Esophagus muscularis mucosa (tissue), 4 donors: ENCODE measurements at places on chromosomes 7 and 10.

GRCh38 chr7:125383324-125383723 is 453.7 kb upstream of the POT1 start:
- DNase-seq: no peak
- H3K4me3 ChIP-seq: no peak overlapping the region
- no peak overlapping the region for H3K27ac ChIP-seq
- no peaks in the 10 kb centered on the region for H3K27me3 ChIP-seq

DNA sequence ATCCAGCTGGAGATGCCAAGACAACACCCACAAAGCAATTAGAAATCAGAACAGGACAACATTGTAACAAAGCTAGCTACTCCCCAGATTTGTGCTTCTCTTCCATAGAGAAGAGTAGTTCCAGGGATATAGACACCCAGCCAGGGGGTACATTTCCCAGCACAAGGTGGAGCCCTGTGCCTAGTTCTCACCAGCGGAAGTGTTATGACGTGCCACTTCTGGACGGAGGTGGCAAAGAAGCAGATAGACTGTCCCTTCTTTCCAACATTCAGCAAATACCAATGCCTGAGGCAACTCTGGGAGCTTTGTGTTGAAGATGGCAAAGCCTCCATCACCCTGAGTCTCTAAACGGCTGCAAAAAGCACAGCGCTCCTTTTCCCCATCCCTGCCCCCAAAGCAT is 23.4 kb upstream of the GSAP start:
- H3K36me3 ChIP-seq: no peaks in the 10 kb centered on the region
- no peak overlapping the region for H3K4me3 ChIP-seq
- DNase-seq: no peak
- no peaks in the 10 kb centered on the region for H3K27me3 ChIP-seq

- no peaks in the 10 kb centered on the region for H3K4me1 ChIP-seq
- no peak overlapping the region for H3K4me3 ChIP-seq
- DNase-seq: no peak
These were observed 145.6 kb upstream of the PPP2R2D start for GRCh38 chr10:131755200-131755599.

GRCh38 chr10:93784059-93784458 is 26.3 kb downstream of the LGI1 start:
- DNase-seq: no peak
- no peaks in the 10 kb centered on the region for H3K4me1 ChIP-seq
- no peaks in the 10 kb centered on the region for H3K36me3 ChIP-seq
- H3K27ac ChIP-seq: no peak overlapping the region
- no peaks in the 10 kb centered on the region for H3K27me3 ChIP-seq

GRCh38 chr7:2700141-2700850 is 12.3 kb downstream of the AMZ1 start:
- no peaks in the 10 kb centered on the region for H3K36me3 ChIP-seq
- no peak overlapping the region for H3K4me3 ChIP-seq

DNA sequence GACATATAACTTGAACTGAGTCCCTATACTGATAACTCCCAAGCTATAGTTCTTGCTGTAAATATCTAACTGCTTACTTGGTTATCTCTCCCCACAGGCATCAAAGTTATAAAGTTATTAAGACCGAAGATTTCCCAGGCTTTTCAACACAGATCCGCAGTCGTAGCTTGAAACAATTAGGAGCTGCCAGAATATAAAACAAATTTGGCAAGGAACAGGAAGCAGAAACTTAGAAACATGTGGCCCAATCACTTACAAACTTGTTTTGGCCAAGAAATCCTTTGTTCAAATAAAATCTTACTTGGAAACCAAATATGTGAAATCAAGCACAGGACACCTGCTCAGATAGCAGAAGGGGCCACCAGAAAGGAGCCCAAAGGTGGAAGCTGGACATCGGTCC is 9.0 kb downstream of the SLC16A12 start:
- H3K27ac ChIP-seq: no peak overlapping the region
- no peak for DNase-seq
- H3K36me3 ChIP-seq: no peaks in the 10 kb centered on the region
- H3K4me1 ChIP-seq: peaks cover 5% of the 10 kb centered on the region
- no peaks in the 10 kb centered on the region for H3K27me3 ChIP-seq

DNA sequence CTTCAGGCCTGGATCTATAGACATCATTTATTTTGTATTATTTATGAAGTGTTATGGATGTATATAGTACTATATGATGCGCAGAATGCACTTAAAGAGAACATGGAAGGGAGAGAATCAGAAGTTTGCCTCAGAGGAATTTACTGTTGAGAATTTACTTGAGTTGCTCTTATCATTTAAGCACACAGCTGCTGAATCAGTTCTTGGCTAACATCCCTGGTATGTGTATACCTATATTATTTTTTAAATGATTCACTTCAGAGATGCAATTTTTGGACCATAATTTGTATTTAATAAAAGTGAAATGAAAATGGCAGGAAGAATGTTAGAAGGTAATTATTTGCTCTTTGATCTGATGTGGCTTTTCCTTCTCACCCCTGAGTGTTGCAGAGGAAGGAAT is 191.6 kb downstream of the BICC1 start:
- no peak for DNase-seq
- no peaks in the 10 kb centered on the region for H3K36me3 ChIP-seq
- H3K27ac ChIP-seq: peak overlapping the region; percentile 60
- H3K27me3 ChIP-seq: no peaks in the 10 kb centered on the region

DNA sequence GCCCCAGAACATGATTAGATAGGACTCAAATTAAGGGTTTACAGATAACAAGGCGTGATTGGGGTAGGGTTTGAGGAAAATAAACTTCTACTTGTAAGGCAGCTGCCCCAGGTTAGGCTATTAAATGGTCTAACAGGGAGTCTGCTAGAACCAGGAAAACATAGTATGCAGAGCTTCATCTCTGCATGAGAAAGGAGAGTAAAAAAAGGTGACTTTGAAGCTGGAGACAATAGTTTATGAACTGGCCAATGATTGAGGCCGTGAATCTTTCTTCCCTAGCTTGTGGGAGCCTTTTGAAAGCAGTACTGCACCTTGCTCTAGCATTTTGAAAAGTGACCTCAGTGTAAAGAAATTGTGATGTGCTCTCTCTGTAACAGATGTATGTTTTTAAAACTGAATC is 48.5 kb upstream of the STARD3NL start:
- H3K27ac ChIP-seq: no peak overlapping the region
- H3K4me1 ChIP-seq: no peaks in the 10 kb centered on the region
- H3K27me3 ChIP-seq: no peaks in the 10 kb centered on the region
- H3K4me3 ChIP-seq: no peak overlapping the region

GRCh38 chr10:111108441-111108840 is 31.6 kb downstream of the ADRA2A start:
- H3K4me1 ChIP-seq: no peaks in the 10 kb centered on the region
- no peaks in the 10 kb centered on the region for H3K27me3 ChIP-seq
- no peak overlapping the region for H3K27ac ChIP-seq
- no peak for DNase-seq
- H3K36me3 ChIP-seq: no peaks in the 10 kb centered on the region
- H3K4me3 ChIP-seq: no peak overlapping the region

DNA sequence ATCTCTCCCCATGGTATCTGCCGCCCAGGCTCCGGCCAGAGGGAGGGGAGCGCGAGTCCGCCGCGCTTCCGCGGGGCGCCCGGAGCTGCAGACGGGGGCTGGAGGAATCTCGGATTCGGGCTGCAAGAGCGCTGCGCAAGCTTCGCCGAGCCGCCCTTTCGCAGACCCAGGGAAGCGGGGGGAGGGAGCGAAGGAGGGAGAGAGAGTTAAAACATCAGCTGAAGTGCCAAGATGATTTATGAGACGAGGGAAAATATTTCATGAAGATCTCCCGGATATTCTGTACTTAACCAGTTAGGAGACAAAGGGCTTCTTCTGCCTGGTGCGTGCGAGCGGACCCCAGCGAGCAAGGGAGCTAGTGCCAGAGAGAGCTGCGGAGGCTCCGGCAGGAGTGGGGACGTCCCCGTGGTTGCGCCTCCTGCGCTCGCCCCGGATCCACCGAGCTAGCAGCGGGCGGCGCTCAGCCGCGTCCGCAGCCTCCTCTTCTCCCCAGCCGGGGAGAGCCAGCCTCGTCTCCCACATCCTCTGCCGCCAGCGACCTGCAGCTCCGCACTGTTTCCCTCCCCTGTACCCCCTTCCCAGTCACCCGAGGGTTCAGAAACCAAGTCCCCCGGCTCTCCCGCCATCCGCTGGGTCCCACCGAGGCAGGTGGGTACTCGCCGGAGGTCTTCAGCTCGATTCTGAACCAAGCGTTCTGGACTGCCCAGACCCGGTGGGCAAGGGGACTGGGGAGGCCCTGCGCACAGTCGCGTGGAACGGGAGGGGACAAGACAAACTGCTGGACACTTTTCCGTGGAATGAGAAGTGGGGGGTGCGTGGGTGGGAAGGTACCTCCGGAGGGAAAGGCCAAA is 1.0 kb upstream of the PAX2 start:
- peak overlapping the region; percentile 47 for H3K4me3 ChIP-seq
- H3K4me1 ChIP-seq: peaks cover 46% of the 10 kb centered on the region
- DNase-seq: no peak
- peaks cover 100% of the 10 kb centered on the region for H3K27me3 ChIP-seq

DNA sequence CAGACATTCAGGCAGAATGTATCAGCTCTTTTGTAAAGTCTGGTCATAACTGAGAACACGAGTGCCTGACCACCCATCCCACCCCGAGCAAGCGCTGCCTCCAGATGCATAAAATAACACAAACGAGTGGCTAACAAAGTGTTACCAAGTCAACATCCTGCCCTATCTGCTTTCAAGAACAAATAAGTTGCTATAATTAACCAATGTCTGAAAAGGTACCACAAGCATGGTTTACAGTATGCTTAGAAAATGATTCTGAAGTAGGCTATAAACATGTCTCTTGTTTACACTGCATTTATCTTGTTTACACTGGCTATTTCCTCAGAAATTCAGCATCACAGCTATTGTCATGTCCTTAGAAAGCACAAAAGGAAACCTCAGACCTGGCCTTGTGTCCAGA is 49.5 kb downstream of the PIK3AP1 start:
- no peak for DNase-seq
- H3K36me3 ChIP-seq: no peaks in the 10 kb centered on the region
- H3K4me3 ChIP-seq: no peak overlapping the region
- H3K27me3 ChIP-seq: no peaks in the 10 kb centered on the region
- H3K4me1 ChIP-seq: peaks cover 16% of the 10 kb centered on the region
- no peak overlapping the region for H3K27ac ChIP-seq
